Osteocyte (in vitro differentiated cells): ENCODE measurements at places on chromosomes 16 and 17.

DNA sequence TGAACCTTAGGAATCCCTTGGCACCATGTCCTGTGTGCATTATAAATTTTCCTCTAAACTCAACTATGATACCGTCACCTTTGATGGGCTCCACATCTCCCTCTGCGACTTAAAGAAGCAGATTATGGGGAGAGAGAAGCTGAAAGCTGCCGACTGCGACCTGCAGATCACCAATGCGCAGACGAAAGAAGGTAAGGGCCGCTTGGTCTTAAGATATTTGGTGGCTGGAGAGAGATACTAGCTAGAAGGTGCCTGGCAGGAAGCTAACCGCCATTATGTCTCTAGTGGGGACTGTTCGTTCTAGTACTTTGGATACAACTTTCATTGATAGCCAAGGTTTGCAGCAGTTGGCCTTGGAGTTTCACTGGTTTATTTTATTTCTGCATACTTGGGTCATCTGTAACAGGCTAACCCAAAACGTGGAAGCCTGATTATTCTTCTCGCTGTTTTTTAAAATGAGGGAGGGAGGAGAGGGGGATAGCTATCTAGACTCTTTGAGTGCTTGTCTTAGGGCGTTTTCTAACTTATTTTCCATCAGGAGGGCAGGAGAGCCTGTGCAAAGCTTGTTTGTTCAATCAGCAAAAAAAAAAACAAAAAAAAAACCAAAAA lies 1.3 kb downstream of the RBBP6 start:
- no peak for DNase-seq

DNA sequence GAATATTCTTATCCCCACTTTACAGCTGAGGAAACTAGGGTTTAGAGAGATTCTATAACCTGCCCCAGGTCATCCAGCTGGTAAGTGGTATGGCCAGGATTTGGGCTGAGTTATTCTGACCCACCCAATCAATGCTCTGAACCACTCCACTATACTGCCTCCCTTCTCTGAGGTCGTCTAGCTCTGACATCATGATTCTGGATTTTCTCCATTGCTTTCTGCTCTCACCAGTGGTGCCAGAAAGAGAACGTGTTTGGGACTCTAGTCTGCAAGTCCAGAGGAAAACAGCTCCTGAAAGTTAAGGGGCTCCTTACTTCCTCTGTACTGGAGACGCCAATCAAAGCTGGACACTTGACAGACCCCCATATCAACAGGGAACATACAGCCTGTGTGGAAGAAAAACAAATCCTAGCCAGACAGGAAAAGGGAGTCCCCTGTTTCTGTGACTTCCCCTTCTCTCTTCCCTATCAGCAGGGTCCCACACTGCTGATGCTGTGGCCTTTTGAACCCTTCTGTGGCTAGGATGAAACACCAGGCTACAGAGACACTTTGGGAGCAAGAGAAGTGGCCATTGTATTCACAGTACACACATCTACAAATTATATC lies 6.0 kb upstream of the EZH1 start:
- no peak for DNase-seq

DNA sequence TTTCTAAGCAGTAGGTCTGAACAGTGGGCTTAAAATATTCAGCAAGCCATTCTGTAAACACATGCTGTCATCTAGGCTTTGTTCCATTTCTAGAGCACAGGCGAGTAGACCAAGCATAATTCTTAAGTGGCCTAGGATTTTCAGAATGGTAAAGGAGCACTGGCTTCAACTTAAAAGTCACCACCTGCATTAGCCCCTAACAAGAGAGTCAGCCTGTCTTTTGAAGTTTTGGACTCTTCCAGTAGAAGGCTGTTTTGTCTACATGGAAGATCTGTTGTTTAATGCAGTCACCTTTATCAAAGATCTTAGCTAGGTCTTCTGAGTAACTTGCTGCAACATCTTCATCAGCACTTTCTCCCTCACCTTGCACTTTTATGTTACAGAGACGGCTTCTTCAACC lies 36.6 kb downstream of the TTC19 start:
- no peak for DNase-seq

GRCh38 chr17:31254654-31255053 lies 42.4 kb downstream of the OMG start:
- no peak for DNase-seq

DNA sequence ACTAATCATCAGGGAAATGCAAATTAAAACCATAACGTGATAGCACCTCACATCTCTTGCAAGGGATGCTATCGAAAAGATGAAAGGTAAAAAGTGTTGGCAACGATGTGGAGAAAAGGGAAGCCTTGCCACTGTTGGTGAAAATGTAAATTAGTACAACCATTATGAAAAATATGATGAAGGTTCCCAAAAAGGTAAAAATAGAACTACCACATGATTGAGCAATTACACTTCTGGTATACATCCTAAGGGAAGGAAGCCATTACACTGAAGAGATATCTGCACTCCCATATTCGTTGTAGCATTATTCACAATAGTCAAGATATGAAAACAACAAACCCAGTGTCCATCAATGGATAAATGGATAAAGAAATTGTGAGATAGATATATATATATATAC lies 21.5 kb downstream of the ABCA10 start:
- DNase-seq = no peak
